ENCODE measurements at places on chromosomes 13 and 19.
A peak's percentile ranks its signal among the peaks of the same experiment; 100 is the strongest.

GRCh38 chr13:91162180-91162579, 185.3 kb upstream of the MIR17HG start:
- DNase-seq: no peak

- DNase-seq: no peak
Observed at GRCh38 chr13:38850868-38851626, 139.6 kb downstream of the STOML3 start.

DNA sequence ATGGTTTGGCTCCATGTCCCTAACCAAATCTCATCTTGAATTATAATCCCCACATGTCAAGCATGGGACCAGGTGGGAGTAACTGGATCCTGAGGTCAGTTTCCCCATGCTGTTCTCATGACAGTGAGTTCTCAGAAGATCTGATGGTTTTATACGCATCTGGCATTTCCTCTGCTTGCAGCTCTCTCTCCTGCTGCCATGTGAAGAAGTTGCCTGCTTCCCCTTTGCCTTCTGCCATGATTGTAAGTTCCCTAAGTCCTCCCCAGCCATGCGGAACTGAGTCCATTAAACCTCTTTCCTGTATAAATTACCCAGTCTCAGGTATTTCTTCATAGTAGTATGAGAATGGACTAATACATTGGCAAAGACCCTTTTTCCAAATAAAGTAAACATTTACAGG, 96.8 kb downstream of the TSHZ3 start:
- DNase-seq: no peak

DNA sequence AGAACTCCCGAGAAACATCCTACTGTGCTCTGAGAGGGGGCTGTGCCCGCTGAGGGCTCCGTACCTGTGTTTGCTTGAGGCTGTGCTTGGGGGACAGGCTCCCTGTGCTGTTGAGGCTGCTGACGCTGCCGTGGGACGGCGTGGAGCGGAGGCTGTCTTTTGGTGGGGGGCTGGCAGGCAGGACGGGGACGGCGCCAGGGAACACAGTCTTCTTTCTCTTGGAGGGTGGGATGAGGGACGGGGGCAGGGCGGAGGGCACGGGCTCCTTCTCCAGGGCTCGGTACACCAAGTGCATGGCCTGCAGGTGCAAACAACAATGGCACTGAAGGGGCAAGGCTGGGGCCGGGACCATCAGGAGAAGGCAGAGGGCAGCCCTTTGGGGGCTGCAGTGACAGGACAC, 46.8 kb downstream of the EPS15L1 start:
- DNase-seq: no peak

DNA sequence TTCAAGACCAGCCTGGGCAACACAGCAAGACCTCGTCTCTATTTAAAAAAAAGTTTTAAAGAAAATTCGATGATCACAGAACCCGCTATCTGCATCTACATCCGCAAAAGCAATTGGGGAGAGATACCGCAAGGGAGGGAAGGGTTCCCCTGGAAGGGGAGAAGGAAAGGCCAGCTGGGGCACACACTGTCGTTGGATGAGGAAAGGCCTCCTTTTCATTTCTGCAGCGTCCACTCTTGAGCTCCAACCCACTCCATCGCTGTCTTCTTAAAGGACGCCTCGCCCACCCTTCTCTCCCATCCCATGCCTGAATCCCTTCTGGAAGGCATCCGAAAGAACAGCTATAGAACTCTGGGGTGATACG, 3.2 kb upstream of the PRKCG start:
- DNase-seq: no peak

DNA sequence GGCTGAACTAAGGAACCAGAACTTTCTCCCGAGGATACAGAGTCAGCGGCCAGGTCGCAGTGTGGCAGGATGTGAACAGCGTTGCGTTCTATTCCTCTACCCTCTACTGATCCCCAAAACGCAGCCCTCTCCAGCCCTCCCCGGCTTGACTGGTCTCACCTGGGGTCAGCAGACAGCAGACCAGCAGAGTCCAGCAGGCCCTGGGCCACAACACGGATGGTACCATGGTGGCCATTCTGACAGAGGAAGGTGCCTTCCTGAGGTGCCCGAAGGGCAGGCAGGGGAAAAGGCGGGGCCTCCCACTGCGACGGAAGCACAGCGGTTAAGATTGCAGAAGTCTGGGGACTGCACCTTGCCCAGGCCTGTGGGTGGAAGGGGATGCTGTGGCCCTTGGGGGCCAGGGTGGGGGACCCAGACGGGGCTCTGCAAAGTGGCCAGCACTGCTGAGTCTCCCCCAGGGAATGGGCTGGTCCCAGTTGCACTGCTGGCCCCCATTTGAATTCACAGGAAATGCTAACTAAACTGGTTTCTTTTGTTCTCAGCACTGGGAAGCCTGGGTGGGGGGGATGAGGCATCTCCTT, at the start of gene ICAM3:
TSS of gene ICAM3 (minus strand) at position 245 of the 581 bp plus-strand sequence. CDS start at position 235, 10 bp downstream.
- DNase-seq: peak; percentile 82

GRCh38 chr13:110855363-110855762, 59.5 kb downstream of the ANKRD10 start:
- DNase-seq: no peak

DNA sequence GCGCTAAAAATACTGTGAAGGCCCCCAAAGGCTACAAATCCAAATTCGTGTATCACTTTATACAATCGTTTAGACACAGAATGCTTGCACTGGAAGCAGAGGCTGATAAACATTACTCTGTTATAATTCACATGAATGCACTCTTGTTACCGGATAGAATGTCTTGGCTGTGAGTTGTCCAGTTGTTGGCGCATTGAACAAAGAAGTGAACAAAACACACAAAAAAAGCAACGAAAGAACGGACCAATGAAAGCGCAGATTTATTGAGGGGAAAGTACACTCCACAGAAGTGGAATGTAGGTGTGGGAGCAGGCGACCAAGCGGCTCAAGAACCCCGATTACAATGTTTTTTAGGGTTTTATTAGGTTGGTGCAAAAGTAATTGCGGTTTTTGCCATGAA, 529 bp upstream of the ZNF418 start:
- no peak for DNase-seq

DNA sequence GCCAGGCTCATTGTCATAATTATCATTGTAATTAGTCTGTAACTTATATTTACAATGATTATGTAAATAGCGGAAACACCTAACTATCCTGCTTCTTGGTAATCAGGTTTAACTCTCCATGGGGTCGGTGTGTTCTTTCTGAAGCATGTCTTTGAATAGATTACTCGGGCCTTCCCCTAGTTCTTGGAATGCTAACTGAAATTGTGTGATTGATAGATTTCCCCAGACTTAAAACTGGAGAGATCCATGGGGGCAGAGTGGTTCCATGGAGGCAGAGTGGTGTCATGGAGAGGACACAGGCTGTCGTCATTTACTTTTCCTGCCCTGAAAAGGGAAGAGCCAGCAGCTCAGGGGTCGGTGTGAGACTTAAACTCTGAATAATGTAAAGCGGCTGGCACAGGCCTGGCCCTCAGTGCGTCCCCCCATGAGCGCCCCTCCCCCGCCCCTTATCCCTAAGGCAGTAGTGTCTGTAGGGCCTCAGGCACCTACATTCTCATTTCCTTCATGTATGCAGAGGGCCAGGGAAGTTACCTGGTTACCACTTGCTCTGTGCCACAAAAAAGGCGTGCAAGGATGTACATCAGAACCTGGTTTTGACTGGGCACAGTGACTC, 225.1 kb downstream of the TM9SF2 start:
- DNase-seq: no peak

DNA sequence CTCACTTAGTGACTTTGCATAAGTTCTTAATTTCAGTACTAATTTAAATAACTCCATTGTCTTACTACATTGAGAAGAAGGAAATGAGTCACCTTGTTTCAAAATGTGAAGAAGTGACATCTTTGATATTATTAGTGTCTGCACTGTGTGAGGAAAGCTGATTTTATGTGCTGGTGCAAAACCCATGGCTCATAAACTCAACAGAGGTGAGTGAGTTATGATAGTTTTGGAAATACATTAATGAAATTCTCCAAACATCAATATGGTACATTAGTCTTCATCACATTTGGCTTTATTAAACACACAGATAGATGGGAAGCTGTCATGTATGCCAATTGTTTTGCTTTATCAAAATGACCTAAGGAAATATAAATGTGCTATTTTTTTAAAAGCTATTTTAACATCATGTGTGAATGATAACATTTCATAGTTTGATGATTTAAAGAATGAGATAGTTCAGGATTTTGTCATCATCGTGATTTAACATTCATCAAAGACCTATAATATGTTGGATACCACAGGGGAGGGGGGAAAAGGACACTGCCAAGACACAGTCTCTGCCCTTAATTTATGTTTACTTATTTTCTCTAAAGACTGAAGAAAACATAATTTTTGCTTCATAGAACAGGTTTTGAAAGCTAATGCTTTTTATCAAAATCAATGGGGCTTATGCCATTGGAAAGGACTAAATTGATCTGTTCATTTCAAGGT, 902.3 kb upstream of the SLITRK1 start:
- no peak for DNase-seq

DNA sequence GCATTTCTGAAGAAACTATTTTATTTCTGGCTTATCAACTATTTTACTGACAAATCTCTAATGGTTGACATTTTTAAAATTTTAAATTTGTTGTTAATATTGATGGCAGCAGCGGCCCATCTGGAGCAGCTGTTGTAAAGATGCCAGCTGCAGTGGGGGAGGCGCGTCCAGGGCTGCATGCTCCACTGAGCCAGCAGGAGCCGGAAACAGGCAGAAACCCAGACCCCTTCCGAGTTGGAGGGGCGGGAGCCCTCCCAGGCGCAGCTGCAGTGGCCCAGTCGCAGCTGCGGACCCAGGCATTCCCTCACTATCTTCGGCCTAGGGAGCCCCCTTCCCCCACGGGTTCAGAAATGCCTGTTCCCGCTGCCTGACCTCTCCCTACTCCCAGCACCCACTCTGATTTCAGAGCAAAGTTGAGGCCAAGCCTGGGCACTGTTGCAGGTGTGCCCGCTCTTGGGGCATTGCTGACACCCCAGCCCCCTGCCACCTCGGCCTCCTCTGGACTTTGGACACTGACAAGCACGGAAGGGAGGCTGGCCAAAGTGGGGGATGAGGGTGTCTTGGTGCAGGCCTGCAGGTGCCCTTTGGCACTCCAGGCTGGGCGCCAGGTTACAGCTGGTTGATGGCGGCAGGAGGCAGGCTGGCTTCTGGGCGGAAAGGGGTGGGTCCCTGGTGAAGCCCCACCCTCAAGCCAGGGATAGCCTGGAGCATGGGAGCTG, 69.2 kb downstream of the PIBF1 start:
- no peak for DNase-seq

GRCh38 chr13:52736891-52737290, 2.7 kb downstream of the CNMD start:
- DNase-seq: no peak

GRCh38 chr13:45332036-45332830, 8.8 kb downstream of the TPT1 start:
- no peak for DNase-seq

DNA sequence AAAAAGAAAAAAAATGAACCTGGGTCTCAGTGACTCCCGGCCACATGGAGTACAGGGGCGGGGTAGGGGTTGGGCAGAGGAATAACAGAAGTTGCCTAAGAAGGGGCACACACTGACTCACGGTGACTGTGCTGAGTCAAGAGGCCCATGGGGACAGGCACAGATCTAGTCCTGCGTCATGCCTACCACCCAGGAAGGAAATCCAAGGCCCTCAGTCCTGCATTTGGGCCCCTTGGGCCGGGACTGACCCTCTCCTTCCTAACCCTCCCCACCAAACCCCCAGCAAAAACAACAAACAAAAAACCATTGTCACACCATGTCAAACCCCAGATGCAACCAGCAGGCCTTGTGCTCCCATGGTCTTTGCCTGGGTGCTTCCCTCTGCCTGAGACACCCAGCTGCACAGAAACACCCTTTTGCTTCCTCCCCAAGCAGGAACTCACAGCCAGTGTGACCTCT, 9.6 kb upstream of the NOTCH3 start:
- no peak for DNase-seq

DNA sequence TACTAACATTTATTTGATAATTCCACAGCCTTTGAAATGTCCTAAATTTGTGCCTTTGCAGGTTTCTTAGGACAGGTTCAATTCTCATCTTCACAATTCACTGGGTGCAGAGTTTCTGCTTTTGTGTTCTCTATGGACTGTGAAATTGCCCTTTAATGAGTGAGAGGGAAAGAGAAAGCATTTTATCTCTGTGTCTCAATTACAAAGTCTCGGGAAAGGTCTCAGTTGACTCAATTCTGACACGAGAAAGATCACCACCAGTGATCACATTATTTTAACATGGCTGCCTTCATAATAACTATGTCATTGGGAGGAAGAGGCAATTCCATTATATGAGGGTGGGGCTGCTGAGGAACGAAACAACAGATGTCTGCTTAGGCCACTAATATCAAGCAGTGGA, 26.2 kb upstream of the LRCH1 start:
- DNase-seq: no peak

- no peak for DNase-seq
Observed at GRCh38 chr13:33723365-33723764, 94.6 kb upstream of the RFC3 start.

DNA sequence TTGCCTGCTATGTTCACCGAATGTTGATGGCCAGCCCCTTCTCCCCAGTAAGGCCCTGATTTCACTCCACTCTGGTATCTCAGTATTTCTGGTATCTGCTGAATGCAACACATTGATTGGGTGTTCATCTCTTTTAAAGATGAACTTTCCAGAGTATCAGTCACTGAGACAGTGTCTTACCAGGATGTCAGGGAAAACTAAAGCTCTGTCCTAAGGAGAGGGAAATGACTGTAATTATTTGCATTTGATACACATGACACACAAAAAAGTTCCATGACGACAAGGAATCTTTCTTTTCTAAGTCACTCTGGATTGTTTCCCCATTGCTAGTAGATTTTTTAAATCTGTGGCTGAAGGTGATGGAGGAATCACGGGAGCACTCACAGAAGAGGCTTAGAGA, 2.2 kb downstream of the GPC5 start:
- DNase-seq: no peak

DNA sequence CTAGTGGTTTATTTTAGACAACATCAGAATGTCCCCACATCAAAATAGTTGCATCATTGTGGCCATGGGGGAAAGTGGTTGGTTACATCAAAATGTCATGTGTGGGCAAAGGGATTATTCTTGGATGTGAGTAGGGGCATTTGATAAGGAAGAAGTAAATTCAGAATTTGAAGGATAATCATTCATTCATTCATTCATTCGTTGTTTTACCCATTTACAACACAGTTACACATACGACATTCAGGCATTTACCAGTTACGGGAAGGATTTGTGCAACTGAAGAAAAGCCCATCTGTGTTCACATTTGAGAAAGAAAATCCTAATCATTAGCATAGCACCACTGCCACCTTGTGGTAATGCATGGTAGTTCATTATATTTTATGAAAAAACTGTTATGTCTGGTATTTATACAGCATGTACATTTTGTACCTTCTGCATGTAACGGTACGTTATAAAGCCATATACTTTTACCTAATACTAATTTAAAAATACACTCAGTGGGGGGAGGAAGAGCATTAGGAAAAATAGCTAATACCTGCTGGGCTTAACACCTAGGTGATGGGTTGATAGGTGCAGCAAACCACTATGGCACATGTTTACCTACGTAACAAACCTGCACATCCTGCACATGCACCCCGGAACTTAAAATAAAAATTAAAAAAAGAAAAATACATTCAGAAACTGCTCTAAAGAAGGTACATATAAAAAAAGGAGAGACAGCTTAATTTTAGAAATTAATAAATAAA, 62.1 kb downstream of the DGKH start:
- no peak for DNase-seq

- DNase-seq: no peak
Observed at GRCh38 chr19:49565261-49565660, 15.1 kb downstream of the NOSIP start.

- DNase-seq: no peak
Observed at GRCh38 chr19:16402041-16402440, 69.7 kb downstream of the EPS15L1 start.

Measured in activated T-cell treated with anti-CD3 and anti-CD28 coated beads, Interleukin-2, amount 50 U/mL, for 24 hours (primary cell).